ACHN (cell line): ENCODE measurements at places on chromosomes 6 and 20.

GRCh38 chr6:20402092-20402341 lies 338 bp downstream of the E2F3 start:
- no peak for DNase-seq

DNA sequence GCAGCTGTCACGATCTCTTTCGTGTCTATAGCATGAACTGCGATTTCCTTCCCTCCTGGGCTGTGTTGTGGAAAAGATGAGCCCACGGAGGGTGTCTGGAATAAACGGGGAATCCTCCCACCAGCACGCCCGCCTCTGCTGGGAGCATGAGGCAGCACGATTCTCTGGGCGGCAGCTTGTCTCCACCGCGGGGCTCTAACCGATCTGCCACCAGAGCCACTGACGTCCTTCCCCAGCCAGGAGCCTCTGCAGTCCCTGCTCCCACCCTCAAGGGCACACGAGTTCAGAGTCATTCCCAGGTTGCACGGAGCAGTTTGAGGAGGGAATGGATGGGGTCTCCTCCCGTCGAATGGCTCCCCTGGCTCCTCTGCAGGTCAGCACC lies 197.6 kb downstream of the DLL1 start:
- no peak for DNase-seq

DNA sequence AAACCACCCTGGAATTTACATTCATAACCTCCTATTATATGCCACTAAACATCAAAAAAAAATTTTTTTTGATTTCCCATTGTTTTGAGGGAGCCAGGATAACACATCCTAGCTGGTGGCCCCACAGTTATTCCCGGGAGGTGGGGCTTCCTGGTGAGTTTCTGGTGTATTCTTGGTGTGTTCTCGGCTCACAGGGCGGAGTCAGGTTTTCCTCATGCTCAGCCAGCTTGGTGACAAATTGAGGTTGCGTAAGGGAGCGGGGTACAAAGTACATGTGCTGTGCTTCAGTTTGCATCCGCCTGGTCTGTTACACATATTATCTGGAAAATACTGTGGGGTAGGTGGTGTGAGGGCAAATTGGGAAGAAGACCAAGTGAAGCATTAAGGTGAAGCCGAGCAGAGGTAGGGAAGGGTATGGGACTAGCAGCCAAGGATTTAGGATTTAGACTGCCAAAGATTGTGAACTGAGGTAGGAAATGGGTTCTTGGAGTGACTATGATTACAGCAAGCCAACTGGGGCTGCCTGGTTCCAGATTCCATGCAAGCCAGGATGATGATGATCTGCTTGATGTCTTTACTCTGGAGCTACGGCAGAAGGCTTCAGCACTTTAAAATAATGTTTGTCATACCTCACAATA lies 46.2 kb upstream of the EEF1A1 start:
- peak; percentile 55 for DNase-seq

DNA sequence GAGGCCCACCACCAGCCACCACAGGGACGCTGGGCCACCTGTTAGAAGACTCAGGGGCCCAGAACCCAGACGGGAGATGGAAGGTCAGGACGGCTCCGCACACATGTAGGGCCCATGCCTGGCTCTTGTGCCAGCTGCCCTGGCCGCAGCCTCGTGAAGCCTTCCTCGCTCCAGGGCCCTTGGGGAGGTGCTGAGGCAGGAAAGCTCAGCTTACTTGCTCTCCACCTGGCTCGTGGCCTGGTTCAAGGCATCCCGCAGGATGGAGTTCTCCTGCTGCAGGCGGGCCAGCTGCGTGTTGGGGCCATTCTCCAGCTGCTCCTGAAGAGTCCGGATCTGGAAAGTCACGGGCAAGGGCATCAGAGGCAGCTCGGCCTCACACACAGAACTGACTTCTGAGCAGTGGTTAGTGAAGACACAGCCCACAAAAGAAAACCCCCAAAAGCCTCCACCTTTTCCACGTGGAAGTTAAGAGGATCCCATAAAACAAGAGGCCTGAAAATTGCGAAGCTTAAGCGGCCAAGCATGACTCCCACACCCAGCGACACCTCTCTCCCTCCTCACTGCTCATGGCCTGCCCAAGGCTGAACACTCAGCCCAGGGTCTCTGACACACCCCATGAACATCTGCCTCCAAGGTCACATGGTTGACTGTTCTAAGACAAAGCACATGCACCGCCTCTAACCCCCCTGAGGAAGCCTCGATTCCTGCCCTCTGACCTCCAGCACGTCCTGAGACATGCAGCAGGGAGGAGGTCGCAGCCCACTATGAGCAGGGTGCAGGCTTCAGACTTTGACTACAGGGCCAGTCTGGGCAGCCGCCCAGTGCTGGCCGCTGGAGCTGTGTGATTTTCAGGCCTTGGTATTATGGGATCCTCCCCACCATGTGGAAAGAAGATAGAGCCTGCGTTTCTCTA lies 46.5 kb downstream of the RRBP1 start:
- DNase-seq = no peak

DNA sequence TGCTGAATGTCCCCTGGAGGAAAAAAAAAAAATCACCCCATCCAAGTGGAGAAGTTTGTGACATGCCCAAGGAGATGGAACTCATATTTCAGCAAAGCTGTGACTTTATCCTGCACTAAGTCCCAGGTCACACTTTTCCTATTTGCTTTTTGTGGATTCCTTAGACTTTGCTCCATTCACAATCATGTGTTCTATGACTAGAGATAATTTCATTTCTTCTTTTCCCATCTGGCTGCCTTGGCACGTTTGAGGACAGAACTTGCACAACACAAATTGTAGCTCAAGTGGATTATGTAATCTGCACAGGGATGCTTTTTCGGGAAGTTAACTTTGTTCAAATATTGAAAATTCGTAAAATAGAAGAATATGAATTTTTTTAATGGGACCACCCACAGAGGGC lies 100.7 kb upstream of the PTPN1 start:
- no peak for DNase-seq

- no peak for DNase-seq
These were observed 43.6 kb upstream of the ZBP1 start for GRCh38 chr20:57663681-57664451.

DNA sequence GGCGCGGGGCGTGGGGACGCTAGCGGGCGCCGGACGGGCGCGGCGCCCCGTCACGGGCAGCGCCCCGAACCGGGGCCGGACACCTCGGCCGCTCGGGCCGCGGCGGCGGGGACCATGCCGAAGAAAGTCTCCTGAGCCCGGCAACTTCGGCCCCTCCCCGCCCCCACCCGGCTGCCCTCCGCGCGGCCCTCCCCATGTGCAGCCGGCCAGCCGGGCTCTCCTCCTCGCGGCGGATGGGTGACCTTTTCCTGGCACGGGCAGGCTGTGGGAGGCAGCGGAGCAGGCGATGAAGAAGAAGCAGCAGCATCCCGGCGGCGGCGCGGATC lies 278 bp downstream of the UST start:
- peak; percentile 55 for DNase-seq

DNA sequence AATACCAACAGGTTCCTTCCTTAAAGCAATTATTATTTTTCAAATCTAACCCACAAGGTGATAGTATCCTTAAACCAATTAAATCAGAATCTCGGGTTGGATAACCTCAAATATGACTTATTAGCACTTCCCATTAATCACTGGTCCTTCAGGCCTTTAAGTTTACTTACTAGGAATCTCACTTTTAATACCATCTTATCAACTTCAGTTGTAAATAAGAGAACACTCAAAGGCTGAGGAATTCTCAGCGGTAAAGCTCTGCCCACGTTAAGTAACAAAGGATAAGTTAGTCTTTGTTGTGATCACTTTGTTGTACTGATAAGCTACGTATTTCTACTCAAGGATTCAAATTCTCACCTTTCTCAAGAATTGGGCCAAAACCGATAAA lies 82.0 kb downstream of the OR2B2 start:
- no peak for DNase-seq

DNA sequence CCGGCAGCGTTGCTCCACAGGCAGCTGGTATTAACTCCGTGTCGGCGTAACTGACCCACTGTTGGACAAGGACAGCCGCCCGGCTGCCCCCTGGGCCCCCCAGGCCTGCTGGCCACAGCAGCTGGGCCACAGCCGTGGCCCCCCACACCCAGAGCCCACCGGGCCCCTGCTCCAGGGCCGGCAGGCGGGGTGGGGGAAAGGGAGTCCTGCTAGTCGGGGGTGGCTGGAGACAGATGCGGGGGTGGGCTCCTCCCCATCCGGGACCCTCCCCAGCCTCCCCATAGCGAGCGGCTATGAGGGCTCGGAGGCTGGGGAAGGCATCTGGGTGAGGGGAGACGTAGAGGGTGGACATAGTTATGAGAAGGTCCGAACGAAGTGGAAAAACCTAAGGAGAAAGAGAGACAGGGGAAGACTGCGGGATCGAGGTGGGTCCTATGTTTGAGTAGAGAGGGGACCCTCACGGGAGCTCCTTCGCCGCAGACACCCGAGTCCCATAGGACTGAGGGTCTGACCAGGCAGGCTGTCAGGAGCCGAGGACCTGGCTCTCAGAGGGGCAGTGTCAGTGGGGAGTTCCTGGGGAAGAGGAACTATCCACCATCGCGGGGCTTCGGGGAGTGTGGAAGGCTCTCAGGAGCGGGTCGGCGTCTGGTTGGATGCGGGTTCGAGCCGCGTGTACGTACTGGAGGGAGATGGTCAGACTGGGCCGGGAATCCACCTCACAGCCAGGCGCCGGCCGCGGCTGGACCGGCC lies 511 bp downstream of the VARS1 start:
- DNase-seq = peak; percentile 41

DNA sequence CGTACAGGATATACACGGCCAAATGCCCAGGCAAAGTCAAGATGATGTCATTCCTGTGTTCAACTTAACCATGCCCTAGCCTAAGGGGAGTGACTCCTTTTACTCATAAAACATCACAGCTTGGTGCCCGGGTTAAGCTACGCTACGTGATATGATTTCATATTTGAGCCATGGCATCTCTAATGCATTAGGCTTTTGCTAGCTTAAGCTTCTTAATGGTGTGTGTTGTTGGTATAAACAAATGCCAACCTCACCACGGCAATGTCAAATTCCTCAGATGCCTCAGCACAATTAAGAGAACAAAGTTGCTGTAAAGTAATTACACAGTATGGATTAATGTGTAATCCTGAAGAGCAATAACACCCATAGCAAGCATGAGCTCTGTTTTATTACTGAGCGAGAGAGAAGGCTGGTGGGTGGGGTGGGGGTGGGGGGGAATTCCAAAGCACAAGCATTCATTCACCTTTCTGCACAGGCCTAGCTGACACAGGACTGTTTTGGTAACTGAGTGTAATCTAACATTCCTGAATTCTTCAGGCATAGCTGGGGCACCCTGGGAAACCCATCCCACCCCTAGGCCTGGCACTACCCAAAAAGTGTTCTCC lies 44.7 kb upstream of the CNKSR3 start:
- DNase-seq = peak; percentile 10

DNA sequence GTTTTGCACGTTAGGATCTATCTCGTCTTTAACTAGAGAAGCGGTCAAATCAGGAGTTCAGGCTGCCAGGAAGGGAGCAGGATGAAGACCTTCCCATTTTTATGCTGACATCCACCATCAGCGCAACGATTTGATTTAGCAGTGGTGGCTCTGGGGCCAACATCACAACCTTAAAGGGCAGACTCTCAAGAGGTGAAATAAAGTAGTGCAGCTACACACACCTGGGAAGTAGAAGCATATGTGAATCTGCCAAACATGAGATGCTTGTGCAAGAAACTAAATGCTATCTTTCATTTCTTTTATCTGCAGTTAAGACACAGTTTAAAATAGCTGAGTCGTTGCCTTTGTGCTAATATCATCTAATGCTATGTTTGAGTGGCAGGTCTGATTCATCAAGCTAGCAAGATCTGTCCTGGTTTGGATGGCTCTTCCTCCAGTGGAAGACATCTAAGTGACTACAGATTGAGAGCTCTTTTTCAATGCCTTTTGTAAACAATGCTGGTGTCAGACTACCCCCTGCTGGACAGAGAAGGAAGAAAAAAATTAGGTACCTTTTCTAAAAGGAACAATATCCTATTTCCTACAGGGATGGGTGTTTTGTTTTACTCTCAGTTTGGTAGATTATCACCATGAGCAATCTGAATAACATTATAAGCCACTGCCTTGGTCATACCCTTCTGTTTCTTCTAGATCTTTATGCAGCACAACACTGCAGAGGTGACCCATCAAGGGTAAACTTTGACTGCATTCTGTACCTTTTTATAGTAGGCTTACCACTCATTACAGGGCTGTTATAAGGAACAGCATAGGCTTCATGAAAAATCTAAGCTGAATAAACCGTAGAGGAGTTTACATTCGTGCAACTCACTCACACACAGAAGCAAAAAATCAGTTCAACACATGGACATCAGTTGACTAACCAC lies 171.6 kb upstream of the FBXL4 start:
- peak; percentile 54 for DNase-seq

GRCh38 chr6:13355043-13355945 lies 27.0 kb upstream of the TBC1D7 start:
- peak; percentile 90 for DNase-seq

DNA sequence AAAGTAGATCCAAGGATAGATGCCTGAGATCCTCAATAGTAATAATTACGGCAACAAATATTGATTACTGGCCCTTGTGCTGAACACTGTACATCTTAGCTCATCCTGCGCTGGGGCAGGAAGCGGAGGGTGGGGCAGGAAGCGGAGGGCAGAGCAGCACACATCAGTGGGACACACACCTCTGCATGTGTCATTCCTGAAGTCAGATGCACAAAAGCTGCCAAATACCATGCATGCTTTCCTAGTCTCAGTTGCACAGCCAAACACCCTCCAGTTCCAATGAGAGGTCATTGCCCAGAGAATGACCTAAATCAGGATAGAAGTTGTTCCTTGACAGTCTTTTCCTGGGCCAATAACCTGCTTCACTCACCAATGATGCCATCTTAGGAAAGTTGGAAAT lies 74.4 kb upstream of the FOXC1 start:
- DNase-seq = no peak

GRCh38 chr20:11867291-11867919 lies 50.3 kb upstream of the BTBD3 start:
- DNase-seq = no peak

GRCh38 chr6:80689716-80690395 lies 583.4 kb downstream of the BCKDHB start:
- no peak for DNase-seq

DNA sequence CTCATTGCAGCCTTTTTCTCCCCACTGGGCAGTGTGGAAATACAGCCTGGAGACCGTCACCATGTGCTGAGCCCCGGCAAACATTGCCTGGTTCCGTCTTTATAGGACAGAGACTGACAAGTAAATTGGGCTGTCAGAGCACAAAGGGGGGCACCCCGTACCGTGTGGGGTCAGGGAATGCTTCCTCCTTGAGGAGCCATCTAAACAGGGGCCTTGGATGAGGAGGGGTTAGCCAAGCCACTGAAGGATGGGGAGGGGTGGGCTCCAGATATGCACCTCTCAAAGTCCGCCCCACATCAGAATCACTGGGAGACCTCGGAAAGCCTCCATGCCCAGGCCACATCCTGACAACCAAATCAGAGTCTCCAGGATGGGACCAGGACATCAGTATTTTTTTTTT lies 73.9 kb downstream of the NFATC2 start:
- DNase-seq = no peak

DNA sequence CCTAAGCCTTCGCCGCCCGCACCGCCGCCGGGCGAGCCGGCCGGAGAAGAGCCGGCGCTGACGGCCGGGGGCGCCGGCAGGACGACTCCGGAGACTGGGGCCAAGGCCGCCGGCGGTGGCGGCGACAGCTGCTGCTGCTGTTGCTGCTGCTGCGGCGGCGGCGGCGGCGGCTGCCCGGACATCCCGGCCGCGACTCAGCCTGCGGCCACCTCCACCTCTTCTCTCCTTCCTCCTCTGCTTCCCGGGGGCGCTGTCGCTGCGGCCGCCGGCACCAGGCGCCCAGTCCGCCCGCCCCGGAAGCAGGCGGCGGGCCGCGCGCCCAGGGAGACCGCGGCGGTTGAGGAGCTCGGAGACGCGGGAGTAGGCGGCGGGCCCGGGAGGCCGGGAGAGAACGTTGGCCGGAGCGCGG lies 307 bp downstream of the RANBP9 start:
- DNase-seq = no peak

- no peak for DNase-seq
These were observed 17.9 kb downstream of the EDN3 start for GRCh38 chr20:59318201-59318790.
